ENCODE measurements at places on chromosomes 3 and 15.

DNA sequence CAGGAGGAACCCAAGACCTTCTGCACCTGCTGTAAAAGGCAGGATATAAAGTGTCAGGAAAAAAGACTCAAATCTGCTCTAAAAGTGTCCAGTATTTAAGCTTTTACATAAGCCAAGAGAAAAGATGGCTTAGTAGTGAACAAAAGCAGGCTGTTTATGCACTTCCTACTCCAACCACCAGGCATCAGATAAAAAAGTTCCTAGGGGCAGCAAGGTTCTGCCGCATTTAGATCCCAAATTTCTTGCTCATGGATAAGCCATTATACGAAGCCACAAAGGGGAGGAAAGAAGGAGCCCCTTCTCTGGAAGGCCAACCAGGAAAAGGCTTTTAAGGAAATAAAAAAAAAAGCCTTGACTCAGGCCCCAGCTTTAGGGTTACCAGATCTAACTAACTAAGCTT lies 10.6 kb upstream of the SLC9C1 start:
- no peak for DNase-seq

DNA sequence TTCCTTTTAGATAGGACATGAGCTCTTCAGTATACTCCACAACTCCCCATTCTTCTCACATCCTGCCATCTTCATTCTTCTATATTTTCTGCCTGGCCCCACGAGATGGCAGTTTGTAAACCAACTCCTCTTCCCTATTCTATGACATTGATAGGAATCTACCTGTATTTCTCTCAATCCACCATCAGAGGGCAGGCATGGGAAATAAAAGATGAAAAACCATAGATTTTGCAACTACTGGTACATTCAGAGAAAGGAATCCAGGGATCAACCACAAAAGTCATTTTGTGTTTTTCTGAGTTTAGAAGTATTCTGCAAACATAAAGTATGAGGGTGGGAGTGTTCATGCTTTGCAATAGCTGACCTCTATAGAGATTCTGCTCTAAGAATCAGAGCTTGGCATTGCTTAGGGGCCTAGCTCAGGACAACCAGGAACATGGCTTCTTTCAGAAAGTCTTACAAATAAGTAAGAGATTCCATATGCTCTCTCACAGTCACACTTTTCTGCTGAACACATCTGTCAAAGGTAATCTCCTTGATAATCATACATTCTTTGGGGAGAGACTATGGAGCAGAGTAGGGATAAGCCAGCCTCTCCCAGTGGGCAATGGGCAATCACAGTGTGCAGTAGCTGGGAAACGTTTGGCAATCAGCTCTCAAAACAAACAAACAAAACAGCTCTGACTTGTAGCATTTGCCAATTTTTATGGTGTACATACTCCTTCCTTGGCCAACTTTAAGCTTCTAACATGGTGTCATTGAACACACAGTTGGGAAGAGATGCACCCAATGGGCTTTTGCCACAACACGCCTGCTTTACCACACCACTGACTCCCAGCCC lies 43.1 kb upstream of the SLC25A36 start:
- DNase-seq: no peak

DNA sequence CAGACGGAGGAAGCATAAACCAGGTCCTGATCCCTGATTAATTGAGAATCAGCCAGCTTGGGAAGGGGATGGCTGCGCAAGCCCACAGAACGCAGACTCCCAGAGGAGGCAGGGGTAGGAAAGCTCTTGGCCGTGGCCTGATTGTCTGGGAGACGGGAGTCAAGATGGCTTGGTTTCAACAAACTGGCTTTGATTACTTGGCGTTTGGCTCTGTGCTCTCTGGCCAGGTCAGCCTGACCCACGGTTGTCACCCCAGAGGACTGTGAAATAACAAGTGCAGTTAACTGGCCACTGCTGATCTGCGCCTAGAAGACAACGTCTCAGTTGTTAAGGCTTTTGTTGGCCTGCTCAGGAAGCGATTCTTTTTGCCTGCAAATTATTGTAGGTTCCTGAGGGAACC lies 387.0 kb upstream of the PROK2 start:
- DNase-seq: no peak

DNA sequence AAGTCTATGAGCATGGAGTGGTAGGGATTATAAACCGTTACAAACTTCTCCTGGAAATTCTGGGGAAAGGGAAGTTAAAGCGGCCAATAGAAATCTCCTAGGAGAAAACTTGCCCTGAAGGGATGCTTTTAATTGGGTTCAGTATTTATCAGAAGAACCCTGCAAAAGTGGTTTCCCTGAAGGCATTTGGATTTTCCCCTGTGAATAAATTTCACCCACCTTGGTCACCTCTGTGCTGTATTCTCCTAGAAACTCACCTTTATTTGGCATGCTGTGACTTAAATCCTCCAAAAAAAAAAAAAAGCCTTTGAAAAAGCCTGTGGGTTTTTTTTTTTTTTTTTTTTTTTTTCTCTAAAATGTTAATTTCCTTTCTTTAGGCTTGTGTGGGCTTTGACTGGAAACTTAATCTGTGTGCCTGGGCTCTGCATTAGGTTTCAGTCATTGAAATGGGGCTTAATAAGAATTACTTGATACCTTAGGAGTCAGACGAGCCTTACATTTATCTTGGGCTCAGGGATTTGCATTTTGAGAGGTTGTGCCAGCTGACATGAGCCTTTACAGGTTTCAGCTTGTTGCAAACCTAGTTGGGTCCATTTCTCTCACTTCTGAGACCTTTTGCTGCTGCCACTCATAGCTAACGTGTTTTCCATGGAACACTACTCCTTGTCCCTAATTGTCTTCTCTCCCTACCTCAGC lies 22.0 kb downstream of the TGFBR2 start:
- DNase-seq: no peak

GRCh38 chr3:129106320-129106719 lies 15.3 kb downstream of the RAB43 start:
- DNase-seq: no peak

- DNase-seq: no peak
These were observed 140.9 kb downstream of the ALDH1A2 start for GRCh38 chr15:57924598-57924997.

GRCh38 chr3:40661284-40661683 lies 136.5 kb downstream of the ZNF621 start:
- no peak for DNase-seq

GRCh38 chr3:14634763-14635400 lies 16.7 kb upstream of the CCDC174 start:
- no peak for DNase-seq

DNA sequence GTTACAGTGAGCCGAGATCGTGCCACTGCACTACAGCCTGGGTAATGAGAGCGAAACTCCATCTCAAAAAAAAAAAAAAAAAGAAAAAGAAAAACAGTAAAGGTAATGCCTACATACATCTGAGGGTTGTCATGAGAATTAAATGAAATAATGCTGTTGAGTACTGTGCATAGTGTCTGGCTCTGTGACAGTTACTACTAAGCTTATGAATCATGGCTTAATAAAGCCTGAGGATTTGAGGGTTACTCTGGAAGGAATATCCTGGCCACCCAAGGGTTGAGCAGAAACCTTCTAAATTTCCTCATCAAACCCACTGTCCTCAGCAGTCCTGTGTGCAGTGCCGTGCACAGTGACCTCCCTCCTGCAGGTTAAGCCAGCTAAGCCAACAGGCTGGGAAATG lies 26.8 kb upstream of the ELP6 start:
- DNase-seq: no peak

GRCh38 chr15:90035095-90035839 lies 34.1 kb downstream of the ZNF710 start:
- DNase-seq: no peak

GRCh38 chr15:33201491-33202231 lies 7.1 kb upstream of the FMN1 start:
- peak; percentile 46 for DNase-seq

DNA sequence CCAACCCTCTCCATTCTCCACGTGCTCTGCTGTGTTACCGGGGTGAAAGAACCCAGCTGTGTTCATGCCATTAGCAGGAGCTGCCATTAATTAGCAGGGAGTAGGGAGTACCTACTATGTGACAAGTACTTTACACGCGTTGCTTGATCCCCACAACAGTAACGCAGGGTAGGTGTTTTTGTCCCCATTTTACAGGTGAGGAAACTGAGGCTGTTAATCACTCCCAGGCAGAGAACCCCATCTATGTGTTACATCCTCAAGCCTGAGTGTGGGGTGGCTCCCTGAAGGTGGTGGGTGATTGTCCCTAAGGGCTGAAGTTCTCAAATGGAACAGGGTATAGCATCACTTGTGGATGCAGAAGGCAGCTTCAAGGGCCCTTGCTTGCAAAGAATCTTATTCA lies 22.8 kb downstream of the MELTF start:
- no peak for DNase-seq

DNA sequence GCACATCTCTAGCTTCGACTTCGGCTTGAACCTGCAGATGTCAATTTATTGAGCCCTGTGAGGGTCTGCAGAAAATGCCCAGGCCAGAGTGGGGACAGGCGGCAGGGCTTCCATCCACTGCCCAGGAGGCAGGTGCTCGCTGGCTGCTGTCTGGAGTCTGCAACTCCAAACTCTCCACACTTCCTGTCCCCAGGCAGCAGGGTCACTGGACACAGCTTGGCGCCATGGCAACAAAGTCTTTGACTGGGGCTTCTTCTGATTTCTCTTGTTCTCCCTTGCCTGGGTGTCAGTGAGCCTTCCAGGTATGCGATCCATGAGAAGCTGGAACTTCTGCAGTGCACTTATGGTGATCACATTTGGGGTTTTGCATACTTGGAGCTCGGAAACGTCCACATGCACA lies 33.5 kb downstream of the SV2B start:
- no peak for DNase-seq

DNA sequence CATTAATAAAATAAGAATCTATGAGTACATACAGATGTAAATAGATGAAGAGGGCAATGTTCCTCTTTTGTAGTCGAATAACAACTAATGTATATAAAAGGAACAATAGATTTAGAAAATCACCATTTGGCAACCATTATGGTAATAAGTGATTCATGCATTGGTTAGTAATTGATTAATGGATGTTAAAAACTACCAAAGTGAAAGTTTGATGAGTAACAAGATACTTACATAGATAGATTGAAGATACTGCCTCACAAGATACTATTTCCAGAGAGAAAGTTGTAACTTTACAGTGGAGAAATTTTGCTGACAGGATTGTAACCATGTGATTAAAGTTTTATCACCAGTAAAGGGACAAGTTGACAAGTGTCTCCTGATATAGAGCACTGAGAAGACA lies 55.0 kb downstream of the TCF12 start:
- DNase-seq: no peak

DNA sequence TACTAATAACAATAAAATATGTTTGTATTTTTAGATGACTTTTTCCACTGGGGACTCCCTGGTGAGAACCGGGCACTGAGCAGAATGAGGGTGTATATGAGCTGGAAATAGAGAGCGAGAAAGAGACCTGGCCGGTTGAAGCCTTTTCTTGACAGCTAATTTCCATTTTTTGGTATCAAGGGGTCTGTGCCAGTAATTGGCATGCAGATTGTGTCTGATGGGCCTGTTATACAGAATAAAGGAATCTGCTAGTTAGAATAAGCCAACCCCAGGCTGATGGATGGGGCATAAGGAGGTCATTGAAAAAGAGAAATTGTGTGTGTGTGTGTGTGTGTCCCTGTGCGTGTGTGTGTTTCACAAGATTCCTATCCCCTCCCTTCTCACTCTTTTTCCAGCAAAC lies 83.9 kb downstream of the IL20RB start:
- DNase-seq: no peak

DNA sequence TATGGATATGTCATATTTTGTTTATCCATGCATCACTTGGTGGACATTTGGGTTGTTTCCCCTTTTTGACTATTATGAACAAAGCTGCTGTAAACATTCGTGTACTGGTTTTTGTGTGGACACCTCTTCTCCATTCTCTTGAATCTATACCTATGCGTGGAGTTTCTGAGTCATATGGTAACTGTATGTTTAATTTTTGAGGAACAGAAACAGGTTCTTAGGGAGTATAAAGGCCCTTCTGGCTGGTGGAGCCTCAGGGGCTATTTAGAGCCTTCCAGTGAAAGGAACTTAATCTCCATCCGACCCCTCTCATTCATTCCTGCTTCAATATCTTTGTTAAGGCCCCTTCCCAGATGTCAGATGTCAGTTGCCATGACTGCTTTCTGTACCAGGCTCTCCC lies 14.1 kb upstream of the CTXND1 start:
- no peak for DNase-seq

GRCh38 chr15:87741350-87741749 lies 515.2 kb downstream of the NTRK3 start:
- DNase-seq: no peak

- DNase-seq: no peak
These were observed 187.5 kb downstream of the SPATA16 start for GRCh38 chr3:172953571-172953970.

DNA sequence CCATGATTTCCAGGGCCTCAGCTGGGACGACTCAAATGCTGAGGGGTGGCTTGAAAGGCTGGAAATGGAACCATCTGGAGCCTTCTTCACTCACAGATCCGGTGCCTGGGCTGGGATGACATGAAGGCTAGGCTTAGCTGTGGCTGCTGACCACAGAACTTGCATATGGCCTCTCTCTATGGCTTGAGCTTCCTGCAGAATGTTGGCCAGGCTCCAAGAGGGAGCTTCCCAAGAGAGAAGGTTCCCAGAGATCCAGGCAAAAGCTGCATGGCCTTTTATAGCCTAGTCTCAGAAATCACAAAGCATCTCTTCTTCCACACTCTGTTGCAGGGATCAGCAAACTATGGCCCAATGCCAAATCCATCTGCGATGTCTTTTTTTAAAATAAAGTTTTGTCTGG lies 44.8 kb downstream of the GATM start:
- DNase-seq: no peak

- DNase-seq: peak; percentile 18
These were observed 15.8 kb downstream of the TRAT1 start for GRCh38 chr3:108838436-108838835.

GRCh38 chr15:101723171-101723873 lies 951 bp downstream of the TARS3 start:
- DNase-seq: peak; percentile 38

- DNase-seq: no peak
These were observed 116.6 kb downstream of the ST8SIA2 start for GRCh38 chr15:92510163-92510882.

DNA sequence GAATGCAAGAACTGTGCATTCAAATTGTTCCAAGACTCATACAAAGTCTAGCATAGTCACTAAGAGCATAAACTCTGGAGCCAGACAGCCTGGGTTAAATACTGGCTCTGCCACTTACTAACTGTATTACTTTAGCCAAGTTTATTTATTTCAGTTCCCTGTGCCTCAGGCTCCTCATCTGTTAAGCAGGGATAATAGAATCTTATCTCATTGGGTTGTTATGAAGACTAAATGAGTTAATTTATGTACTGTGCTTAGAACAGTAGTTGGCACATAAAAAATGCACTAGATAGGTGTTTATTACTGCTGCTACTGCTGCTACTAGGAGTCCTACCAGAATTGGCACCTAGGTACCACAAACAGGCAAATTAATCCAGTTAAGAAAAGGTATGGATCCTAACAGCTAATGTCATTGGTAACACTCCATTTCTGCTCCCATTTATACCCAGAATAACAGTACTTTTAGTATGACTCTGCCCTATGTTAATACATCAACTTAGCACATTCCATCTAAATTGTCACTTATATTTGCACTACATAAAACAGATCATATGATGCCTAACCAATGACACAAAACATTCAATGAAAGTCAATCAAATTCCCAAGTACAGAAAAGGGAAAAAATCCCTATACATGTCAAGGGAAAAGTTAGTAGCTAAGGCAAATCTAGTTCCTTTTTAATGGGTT lies 45.7 kb downstream of the GSK3B start:
- no peak for DNase-seq

- no peak for DNase-seq
These were observed 170.4 kb upstream of the LPP start for GRCh38 chr3:187983484-187984124.

- DNase-seq: no peak
These were observed 53.2 kb downstream of the NIPA2 start for GRCh38 chr15:22891426-22892210.

Data from activated CD4-positive, alpha-beta T cell treated with anti-CD3 and anti-CD28 coated beads for 24 hours (primary cell).